ENCODE measurements at places on chromosomes 5 and 9.
A peak's percentile ranks its signal among the peaks of the same experiment; 100 is the strongest.

DNA sequence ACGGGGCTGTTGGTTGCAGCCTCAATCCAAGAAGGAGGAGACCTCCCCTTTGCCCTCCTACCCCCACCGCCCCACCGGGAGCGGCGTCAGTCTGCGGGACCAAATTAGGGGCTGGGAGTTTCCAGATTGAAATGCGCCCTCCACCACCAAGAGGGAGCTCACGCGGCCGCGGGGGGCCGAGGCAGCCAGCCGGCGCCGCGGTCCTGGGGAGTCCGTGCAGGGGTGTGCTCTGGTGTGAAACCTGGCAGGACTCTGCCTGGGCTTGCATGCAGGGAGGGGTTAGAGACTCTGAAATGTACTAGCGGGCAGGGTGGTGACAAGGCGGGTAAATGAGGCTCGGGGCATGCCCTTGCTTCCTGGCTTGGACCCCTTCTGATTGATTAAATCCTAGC, 989 bp upstream of the FBN2 start:
- peak; percentile 13 for DNase-seq

DNA sequence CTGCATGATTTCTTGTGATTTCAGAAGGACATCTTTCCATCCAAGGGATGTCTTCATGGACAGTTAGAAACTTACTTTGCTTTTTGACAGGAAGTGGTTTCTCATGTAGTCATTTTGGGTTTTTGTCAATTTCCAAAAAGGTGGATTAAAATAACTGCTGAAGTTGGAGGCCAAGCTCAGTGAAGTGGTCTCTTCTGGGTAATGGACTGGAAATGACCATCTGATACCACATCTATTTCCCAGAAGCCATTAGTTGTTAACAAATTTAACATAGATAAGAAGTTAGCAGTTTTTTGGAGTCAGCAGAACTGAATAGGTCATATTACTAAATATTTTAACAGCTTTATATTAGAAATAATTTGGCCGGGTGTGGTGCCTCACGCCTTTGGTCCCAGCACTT, 86.2 kb upstream of the MYO10 start:
- DNase-seq: peak; percentile 53

DNA sequence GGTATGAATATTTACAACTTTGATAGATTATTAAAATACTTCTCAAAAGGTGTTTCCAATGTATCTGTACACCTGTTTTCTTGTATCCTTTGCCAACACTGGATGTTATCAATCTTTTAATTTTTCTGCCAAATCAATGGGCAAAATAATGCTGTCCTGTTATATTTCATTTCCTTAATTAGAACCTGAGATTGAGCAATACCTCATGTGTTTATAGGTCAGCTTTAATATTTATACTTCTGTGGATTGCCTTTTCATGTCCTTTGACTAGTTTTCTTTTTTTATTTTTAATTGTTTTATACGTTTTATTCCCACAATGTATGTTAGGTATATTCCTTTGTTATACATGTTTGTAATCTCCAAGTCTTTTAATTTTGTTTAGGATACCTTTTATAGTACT, 77.6 kb downstream of the JAK2 start:
- DNase-seq: no peak

DNA sequence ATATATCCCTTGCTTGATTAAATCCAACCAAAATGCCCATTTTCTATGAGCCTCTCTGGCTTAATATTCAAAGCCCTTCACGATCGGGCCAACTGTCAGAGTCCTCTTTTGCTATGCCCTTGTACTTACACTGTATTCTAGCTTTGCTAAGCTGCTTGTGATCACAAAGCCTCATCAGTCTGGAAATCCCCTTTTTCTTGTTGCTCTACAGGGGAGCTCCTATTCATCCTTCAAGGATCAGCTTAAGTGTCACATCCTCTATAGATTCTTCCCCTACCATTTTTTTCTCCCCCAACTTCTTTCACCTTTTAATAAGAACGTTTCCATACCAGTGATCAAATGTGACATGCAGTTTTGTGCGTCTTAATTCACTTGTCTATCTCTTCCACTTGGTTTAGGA, 450.4 kb upstream of the CHD1 start:
- no peak for DNase-seq

GRCh38 chr5:10315201-10315600, 7.5 kb upstream of the CMBL start:
- no peak for DNase-seq

GRCh38 chr9:85055506-85056202, 386.1 kb downstream of the NTRK2 start:
- DNase-seq: no peak

DNA sequence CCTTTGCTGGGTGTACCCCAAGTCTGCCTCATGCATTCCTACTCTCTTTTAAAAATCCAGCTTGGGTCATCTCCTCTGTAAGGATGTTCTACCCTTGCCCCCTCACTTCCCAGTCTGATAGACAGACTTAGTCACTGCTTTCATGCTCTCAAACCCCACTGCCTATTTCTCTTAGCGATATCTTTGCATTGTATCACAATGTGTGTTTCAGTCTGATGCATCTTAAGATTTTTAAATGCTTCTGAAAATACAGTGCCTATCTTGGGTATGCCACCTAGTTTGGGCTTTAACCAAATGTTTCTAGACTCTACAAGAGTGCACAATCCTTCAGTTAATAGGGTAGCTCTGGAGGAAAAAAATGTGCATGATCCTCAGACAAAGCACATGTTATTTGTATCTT, 97.8 kb downstream of the SNX18 start:
- no peak for DNase-seq

GRCh38 chr9:34992376-34992951, 2.9 kb downstream of the DNAJB5 start:
- peak; percentile 94 for DNase-seq

- peak; percentile 19 for DNase-seq
Observed at GRCh38 chr9:70261131-70261870, 2.5 kb downstream of the SMC5 start.
